Testis (tissue), 5 donors: ENCODE measurements at places on chromosomes 5 and 9. TPM values are rescaled to one million over a fixed set of nuclear protein-coding genes. Genes with fewer than 3 reads are reported as not detected.
A peak's percentile ranks its signal among the peaks of the same experiment; 100 is the strongest.

GRCh38 chr9:108551030-108551841, 304.6 kb downstream of the ACTL7B start:
- no peaks in the 10 kb centered on the region for H3K36me3 ChIP-seq
- peaks cover 12% of the 10 kb centered on the region for H3K4me1 ChIP-seq
- DNase-seq, result no peak
- H3K4me3 ChIP-seq, result no peak overlapping the region

DNA sequence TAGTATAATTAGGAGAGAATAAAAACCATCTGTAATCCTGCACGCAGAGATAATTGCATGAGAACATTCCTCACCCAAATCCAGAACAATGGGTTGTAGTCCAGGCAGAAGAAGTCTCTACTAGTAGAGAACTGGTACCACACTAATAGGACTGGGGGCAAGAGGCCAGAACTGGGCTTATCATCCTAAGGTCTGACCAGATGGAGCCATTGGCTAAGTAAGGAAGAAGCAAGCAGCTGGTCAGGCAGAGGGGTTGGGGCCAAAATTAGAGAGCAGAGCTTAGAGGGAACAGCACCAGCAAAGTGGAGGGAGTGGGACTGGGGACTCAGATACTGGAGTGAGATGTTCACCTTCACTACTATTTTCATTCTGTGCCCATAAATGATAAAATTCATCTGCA, 35.4 kb upstream of the MAP1B start:
- H3K27ac ChIP-seq, result no peak overlapping the region
- H3K27me3 ChIP-seq, result no peaks in the 10 kb centered on the region
- H3K4me1 ChIP-seq, result no peaks in the 10 kb centered on the region
- DNase-seq, result no peak
- no peaks in the 10 kb centered on the region for H3K36me3 ChIP-seq

DNA sequence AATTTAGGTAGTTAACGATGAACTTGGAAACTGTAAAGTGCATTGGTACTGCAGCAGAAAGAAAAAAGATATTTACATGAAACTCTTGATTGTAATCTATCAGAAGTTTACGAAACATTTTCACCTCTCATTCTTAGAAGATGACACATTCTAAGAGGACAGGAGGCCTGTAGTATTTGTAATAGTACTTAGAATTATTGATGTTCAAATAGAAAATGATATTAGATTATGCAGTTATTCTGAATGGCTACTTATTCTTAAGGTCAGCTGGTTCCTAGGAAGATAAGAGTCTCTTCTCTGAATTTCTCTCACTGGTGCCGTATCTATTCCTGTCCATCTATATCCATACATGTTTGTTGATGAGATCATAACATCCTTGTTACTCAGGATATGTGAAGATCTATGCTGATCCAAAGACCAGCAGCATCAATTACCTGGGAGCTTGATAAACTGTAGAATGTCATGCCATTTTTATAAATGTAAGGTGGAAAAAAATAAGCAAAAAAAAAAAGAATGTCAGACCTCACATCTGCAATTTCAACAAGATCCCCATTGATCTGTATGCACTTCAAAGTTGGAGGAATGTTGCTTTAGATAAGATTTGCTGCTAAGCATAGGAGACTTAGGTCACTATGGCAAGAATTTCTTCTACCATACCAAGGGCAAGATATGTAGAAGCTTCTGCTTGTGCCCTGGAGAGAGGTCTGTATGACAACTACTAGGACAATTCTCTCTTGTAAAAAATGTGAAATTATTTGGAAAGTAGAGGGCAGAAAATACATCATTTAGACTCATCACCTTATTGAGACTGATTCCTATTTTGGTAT, 42.4 kb upstream of the RICTOR start:
- DNase-seq, result no peak
- H3K4me1 ChIP-seq, result no peaks in the 10 kb centered on the region
- H3K27ac ChIP-seq, result no peak overlapping the region
- H3K27me3 ChIP-seq, result no peaks in the 10 kb centered on the region
- H3K36me3 ChIP-seq, result no peaks in the 10 kb centered on the region

DNA sequence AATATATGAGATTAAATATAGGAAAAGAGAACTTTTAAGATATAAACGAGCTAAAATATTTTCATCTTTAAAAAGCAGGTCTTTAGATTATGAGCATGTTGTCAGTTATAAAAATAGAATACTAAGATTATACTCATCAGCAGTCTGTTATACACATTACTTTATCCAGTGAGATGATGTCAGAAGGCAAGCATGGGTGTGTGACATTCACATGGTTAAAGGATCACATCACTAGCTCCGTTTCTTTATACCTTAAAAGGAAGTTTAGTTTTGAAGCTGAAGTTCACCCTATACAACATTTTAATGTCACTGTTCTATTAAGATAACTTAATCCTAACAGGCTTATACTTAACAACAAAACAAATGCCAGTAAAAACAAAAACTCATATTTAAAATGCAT, 59.6 kb downstream of the RICTOR start:
- H3K27me3 ChIP-seq, result no peaks in the 10 kb centered on the region
- no peak overlapping the region for H3K4me3 ChIP-seq
- no peaks in the 10 kb centered on the region for H3K4me1 ChIP-seq
- no peaks in the 10 kb centered on the region for H3K36me3 ChIP-seq

DNA sequence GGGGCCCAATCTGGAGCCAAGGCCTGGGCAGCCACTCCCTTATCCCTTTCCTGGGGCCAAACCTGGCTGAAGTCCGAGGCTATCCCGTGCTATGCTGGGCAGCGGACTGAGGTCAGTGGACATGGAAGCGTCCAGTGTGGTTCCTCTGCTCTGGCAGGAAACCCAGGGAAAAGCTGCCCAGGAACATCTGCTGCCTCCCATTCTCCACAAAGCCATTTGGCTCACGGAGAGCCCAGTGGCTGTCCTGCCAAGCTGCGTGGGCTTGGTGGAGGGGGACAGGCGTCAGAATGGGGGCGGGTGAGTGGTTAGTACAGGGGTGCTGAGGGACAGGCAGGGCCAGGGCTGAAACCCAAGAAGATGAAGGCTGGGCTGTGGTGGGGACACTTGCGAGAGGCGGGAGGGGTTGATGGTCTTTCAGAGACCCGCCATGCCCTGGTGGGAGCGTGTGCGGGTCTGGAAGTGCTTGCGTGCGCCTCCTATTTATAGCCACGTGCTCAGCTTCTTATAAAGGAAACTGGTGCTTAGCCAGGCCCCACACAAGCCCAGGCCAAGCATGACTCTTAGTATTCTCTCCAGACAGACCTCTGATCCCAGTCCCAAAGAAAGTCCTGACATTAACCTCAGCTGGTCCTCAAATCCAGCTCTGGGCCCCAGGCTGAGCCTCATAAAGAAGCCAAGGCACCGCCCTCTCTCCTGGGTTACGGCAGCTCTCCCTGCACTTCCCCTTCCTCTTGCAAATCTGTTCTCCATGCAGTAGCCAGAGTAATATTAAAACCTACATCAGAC, 9.4 kb upstream of the SLC6A7 start:
- H3K36me3 ChIP-seq, result no peaks in the 10 kb centered on the region
- peak; percentile 75 for DNase-seq
- H3K4me3 ChIP-seq, result no peak overlapping the region
- no peaks in the 10 kb centered on the region for H3K27me3 ChIP-seq
- peaks cover 57% of the 10 kb centered on the region for H3K4me1 ChIP-seq

Gene FOXD4L4
- not detected for total RNA-seq

DNA sequence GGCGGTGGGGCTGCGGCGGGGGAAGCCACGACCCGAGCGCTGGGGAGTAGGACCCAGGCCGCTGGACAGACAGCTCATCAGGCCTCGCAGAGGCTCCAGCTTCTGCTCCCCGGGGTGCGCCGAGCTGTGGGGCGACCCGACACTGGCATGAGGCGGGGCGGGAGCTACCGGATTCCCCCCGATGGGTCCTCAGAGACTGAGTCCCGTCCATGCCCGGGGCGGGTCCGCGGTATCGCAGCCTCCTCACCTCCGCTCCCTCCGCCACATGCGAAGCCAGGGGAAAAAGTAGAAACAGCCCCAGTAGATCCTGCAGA, 2.6 kb upstream of the CCL27 start:
- peaks cover 16% of the 10 kb centered on the region for H3K4me1 ChIP-seq
- peak overlapping the region; percentile 98 for H3K27ac ChIP-seq
- no peak for DNase-seq
- no peaks in the 10 kb centered on the region for H3K36me3 ChIP-seq
- H3K4me3 ChIP-seq, result peak overlapping the region; percentile 91
- H3K27me3 ChIP-seq, result no peaks in the 10 kb centered on the region

Gene SAXO1
- total RNA-seq, result 44.0 TPM
